Activated CD4-positive, alpha-beta T cell treated with anti-CD3 and anti-CD28 coated beads, Interleukin-2, Interleukin-4, amounts not matched to agents 100 ng/mL and 50 ng/mL, durations not matched to agents 16 hours and 8 hours (primary cell): ENCODE measurements at places on chromosomes 5 and 9.

DNA sequence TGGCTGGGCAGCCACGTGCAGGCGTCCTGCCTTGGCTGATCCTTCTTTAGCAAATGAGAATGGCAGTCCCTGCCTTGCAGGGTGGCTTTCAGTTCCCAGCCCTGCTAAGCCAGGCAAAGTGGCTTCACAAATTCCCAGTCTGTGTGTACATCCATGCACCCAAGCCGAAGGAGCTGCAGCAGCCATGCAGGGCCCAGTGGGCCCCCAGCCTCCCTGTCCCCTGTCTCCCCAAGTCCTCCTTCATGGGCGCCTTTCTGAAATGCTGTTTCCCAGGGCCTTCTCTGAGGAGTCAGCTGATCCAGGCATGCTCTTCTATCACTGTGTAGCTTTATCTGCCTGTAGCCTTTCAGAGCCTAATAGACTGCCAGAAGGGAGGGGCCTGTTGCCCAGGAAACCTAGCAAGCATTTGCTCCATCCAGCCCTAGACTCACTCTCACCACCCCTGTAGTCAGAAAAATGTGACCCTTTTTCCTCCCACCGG, 47.4 kb upstream of the SHC3 start:
- no peak for DNase-seq

GRCh38 chr9:108698801-108699200, 157.0 kb downstream of the ACTL7B start:
- DNase-seq = no peak

- no peak for DNase-seq
These were observed 1.6 kb downstream of the ACSL6 start for GRCh38 chr5:132009706-132010405.

- DNase-seq = no peak
These were observed 36.1 kb downstream of the TEK start for GRCh38 chr9:27145143-27145542.

DNA sequence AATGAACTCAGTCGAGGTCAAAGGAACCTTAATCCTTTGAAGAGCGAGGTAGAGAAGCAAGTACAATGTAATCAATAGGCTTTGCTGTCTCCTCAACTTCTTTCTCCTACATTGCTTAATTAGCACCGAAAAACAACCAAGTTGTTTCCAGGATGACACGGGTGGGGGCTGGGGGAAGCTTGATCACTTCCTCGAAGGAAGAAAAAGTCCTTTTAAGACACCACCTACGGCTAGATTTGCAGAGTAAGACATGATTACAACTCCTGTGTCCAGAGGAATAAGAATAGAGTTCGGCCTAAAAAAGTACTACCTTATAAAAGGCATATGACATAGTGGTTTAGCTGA, 811 bp upstream of the ARRDC3 start:
- no peak for DNase-seq

- no peak for DNase-seq
These were observed 130.7 kb downstream of the TTLL11 start for GRCh38 chr9:121962421-121962820.

GRCh38 chr5:36214436-36214835, 27.3 kb downstream of the NADK2 start:
- DNase-seq = no peak
